ENCODE measurements at places on chromosomes 7 and 10.

DNA sequence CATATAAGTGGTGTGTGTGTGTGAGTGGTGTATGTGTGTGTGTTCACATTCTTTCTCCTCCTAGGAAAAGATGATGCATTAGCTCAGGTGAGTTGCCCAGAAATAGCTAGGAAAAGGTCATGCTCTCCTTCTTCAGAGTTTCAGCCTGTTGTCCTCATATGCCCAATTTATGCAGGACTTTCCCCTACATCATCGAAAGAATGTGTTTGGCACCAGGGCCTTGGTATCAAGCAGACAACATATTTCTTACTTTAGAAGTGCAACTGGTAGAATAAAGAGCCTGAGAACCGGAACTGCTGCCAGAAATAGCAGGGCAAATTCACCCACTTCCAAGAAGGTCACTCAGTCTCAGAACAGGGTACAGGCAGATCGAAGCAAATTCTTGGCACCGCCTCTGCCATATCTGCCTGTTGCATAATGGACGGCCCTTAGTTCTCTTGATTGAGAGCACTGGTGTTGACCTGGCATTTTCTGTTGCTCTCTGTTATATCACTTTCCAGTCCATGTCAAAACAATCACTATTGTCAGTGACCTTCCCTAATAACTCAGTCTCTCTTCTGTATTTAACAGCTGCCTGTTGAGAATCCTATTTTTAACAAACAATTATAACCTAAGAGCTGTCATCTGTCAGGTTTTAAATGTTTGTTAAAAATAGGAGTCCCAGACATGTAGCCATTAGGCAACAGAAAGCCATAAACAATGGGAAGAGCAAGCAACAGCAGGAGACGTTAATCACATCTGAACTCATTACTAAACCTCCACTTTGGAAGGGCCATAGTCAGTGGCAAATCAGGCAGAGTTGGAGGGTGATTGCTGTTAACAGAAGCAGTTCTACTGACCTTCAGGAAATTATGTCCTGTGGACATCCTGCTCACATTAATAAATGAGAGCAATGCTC is 20.7 kb downstream of the ADRB1 start:
- DNase-seq = no peak

GRCh38 chr10:130479926-130480325 is 343.7 kb downstream of the GLRX3 start:
- DNase-seq = no peak

- DNase-seq = no peak
Observed at GRCh38 chr10:97336942-97337831, 2.7 kb upstream of the FRAT2 start.

DNA sequence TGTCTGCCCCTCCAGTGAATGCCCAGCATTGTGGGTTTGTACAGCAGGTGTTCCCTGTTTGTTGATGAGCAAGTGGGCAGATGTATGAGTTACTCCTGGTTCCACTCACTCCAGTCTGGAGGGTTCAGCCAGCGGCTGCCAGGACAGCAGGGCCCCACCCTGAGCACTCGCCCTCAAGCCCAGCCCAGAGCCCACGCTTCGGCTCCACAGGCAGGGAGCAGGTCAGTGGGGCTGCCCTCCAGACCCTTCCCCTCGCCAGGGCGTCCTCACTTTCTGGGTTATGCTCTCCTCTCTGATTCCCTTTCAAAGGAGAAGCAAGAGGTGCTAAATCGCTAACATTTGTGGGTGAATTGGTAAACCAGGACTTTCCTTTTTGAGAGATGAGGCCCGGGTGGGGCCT is 4.8 kb upstream of the VIPR2 start:
- DNase-seq = no peak

- no peak for DNase-seq
Observed at GRCh38 chr7:97013134-97013844, 7.9 kb downstream of the DLX6 start.

GRCh38 chr10:63344269-63344668 is 121.5 kb downstream of the JMJD1C start:
- no peak for DNase-seq
